Diencephalon (tissue), 1 donor: ENCODE measurements at places on chromosomes 16 and 17. TPM values are rescaled to one million over a fixed set of nuclear protein-coding genes. Genes with fewer than 3 reads are reported as not detected.

Gene GGA2
- total RNA-seq = 26.3 TPM

Gene ARHGAP23
- total RNA-seq = 51.2 TPM

Gene ALOX15
- not detected for total RNA-seq

Gene RPH3AL
- 1.4 TPM for total RNA-seq

Gene CDH13
- 42.7 TPM for total RNA-seq

Gene STAC2
- 0.46 TPM for total RNA-seq

Gene JPT1
- total RNA-seq = 563 TPM

Gene CTCF
- total RNA-seq = 53.7 TPM

Gene LCMT1
- 56.1 TPM for total RNA-seq
